ENCODE measurements at places on chromosomes 13 and 19.
A peak's percentile ranks its signal among the peaks of the same experiment; 100 is the strongest.

DNA sequence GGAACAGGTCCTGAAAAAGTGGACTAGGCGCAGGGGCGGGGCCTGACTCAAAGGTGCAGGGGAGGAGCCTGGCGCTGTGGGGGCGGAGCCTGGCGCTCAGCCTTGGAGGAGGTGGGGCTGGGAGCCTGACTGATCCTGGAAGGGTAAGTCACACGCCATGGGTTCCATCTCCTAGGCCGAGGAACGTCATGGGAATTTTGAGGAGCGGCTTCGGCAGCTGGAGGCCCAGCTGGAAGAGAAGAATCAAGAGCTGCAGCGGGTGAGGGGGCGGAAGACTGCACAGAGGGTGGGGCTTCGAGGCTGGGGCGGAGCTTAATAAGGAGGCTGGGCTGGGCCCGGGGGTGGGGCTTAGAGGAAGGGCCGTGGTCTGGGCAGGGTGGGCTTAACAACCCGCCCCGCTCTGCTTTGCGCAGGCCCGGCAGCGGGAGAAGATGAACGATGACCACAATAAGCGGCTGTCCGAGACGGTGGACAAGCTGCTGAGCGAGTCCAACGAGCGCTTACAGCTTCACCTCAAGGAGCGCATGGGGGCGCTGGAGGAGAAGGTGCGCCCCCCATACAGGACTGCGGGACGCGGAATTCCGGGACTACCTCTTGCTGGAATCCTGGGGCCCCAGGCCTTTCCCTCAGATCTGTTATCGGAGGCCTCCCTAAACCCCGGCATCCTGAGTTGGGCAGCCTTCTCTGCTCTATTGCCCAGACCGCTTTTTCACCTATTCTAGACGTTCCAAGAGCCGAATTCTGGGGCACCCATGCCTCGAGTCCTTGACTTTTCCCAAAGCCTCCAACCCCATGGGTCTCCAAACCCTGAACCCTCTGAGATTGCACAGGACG is 14.5 kb downstream of the PPFIA3 start:
- DNase-seq, result no peak

DNA sequence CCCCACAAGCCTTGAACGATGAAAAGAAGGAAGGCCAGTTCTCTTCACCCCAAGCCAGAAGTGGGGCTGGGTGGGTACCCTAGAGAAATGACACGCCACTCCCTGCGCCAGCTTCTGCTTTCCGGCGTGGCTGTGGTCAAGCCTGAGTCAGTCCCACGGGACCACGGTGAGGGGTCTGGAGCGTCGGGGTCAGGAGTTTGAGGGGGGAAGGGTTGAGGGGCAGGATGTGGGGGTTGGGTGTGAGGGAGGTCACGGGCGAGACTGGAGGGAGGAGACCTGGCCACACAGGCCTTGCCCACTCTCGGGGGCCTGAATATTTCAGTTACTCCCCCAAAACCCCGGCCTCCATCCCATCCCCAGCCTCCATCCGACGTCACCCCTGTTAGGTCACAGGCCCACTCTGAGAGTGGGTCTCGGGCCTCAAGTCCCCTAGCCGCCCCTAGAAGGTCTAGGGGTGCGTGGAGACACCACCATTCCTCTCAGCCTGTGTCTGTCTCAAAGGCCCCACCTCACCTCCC is 500 bp upstream of the IFI30 start:
- no peak for DNase-seq

- no peak for DNase-seq
Measured at GRCh38 chr13:46086421-46086922, 18.4 kb downstream of the CPB2 start.

DNA sequence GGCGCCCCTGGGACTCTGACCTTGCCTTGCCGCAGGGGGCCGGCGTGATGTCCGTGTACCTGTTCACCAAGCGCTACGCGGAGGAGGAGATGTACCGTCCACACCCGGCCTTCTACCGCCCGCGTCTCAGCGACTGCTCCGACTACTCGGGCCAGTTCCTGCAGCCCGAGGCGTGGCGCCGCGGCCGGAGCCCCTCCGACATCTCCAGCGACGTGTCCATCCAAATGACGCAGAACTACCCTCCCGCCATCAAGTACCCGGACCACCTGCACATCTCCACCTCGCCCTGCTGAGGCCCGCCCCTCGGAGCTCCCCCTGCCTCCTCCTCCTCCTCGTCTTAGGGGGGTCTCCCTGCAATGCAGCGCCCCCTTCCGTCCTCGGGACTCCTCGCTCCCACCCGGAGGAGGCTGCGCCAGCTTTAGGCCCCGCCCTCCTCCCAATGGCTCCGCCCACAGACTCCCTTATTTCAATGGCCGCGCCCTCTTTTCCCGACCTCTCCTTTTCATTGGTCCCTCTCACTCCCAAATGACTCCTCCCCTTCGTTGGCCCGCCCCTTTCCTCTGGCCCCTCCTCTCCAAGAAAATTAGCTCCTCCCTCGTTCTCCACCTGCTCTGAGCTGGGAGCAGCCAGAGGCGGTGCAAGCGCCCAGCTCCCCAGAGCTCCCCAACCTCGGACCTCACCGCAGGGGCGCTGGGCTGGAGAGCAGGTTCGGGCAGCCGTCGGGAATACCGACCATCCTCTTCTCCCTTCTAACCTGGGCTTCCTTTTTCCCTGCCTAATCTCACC is 20.5 kb upstream of the CACNG8 start:
- DNase-seq, result peak; percentile 80

DNA sequence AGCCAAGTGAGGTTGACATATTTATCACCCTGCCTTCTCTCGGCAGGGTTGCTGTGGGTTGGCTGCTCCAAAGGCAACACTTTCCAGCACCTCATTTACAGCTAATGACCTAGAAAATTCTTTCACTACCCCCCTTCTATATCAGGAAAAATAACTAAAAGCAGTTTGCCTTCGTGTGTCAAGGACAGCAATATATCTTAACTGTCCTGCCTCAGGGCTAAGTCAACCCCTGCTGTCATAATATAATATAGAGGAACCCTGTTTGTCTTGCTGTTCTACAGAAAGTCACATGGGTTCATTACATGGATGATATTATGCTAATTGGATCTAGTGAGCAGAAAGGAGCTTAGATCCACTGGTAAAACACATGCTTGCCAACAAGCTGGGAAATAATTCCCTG is 28.1 kb upstream of the USP12 start:
- DNase-seq, result no peak

DNA sequence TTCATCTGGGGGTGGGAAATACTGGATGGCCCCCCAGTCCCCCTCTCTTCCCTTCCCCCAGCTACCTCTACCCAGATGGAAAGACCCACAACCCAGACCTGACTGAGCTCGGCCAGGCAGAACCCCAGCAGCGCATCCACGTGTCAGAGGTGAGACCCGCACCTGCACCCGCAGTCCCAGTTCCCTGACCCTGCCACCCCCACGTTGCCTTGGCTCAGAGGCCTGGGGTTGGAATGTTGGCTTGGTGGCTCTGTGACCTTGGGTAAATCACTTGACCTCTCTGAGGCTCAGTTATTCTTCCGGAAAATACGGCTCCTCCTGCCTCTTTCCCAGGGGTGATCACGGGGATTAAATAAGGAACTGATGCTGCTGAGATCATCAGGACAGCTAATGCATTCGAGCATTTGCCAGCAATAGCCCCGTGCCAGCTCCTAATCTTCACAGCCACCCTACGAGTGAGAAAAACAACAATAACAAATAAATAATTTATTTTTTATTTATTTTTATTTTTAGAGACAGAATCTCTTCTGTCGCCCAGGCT is 12.3 kb downstream of the CBLC start:
- DNase-seq, result no peak

- DNase-seq, result no peak
Measured at GRCh38 chr19:38247734-38248268, 8.4 kb downstream of the PPP1R14A start.

GRCh38 chr13:60397704-60398378 is 821 bp downstream of the TDRD3 start:
- DNase-seq, result peak; percentile 87

- peak; percentile 44 for DNase-seq
Measured at GRCh38 chr13:75173457-75174356, 308.3 kb downstream of the TBC1D4 start.

GRCh38 chr19:57016491-57016890 is 103.3 kb upstream of the USP29 start:
- no peak for DNase-seq

GRCh38 chr13:46908501-46908900 is 11.6 kb upstream of the HTR2A start:
- DNase-seq, result no peak

DNA sequence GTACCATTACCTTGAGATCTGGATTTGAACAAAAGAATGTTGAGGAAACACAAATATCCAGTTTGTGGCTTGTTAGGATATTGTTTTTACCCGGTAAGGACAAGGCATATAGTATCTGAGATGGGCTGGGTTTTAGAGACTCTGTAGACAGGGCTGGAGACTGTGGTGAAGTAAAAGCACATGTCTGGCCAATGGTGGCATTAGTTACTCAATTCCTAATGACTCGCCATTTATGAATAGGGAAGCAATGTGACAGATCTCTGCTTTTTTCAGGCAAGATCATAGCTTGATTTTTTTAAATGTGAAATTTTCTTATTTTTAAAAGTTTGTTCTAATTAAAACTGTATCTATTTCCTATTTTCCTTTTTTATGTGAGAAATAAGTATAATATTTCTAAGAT is 371.1 kb upstream of the SPRY2 start:
- DNase-seq, result no peak

GRCh38 chr13:46656786-46657185 is 103.8 kb downstream of the LRCH1 start:
- DNase-seq, result no peak

GRCh38 chr13:85266771-85267170 is 532.4 kb downstream of the SLITRK6 start:
- DNase-seq, result no peak

- DNase-seq, result no peak
Measured at GRCh38 chr13:33636955-33637670, 180.8 kb upstream of the RFC3 start.

DNA sequence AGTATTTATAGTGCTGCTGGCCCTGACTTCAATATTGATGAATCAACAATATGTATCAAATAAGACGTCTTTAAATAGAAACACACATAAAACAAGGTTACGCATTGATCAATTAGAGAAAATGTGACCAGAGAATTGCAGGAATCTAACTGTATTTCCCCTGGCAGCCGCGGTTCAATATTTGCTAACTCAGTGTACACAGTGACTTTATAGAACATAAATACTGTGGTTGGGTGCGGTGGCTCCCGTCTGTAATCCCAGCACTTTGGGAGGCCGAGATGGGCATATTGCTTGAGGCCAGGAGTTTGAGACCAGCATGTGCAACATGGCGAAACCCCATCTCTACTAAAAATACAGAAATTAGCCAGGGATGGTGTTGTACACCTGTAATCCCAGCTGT is 22.8 kb upstream of the UPF3A start:
- no peak for DNase-seq

- no peak for DNase-seq
Measured at GRCh38 chr19:18653853-18654252, 17.0 kb downstream of the KLHL26 start.

DNA sequence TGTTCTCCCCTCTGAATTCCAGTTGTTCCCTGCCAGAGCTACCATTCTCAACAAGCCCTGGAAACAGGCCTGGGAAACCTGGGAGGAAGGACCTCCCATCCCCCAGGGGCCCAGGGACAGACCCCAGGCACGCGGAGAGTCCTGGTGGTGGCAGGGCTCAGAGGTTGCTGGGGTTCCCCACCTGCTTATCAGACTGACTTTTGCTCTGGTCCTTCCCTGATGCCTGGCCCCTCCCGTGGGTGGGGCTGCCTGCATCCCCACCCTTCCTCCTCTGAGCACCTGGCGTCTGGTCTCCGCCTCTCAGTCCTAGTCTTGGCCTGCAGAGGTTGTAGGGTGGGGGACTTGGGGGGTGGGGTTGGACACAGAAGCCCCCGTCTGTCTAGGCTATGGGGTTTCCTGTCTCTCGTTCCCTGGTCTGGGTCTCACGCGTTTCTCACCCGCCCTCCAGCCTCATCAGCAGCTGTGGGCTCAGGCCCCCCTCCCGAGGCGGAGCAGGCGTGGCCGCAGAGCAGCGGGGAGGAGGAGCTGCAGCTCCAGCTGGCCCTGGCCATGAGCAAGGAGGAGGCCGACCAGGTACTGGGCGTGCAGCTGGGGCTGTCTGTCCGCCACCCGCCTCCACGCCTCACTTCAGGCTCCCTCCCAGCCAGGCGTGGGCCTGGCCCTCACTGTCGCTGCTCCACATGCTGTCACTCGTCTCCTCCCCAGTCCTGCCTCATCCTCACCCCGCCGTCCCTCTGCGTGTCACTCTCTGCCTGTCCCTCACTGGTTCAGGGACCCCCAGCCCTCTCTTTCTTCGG is 13.6 kb downstream of the EPN1 start:
- peak; percentile 37 for DNase-seq

GRCh38 chr19:55454787-55455243 is 6.6 kb downstream of the ISOC2 start:
- DNase-seq, result no peak

DNA sequence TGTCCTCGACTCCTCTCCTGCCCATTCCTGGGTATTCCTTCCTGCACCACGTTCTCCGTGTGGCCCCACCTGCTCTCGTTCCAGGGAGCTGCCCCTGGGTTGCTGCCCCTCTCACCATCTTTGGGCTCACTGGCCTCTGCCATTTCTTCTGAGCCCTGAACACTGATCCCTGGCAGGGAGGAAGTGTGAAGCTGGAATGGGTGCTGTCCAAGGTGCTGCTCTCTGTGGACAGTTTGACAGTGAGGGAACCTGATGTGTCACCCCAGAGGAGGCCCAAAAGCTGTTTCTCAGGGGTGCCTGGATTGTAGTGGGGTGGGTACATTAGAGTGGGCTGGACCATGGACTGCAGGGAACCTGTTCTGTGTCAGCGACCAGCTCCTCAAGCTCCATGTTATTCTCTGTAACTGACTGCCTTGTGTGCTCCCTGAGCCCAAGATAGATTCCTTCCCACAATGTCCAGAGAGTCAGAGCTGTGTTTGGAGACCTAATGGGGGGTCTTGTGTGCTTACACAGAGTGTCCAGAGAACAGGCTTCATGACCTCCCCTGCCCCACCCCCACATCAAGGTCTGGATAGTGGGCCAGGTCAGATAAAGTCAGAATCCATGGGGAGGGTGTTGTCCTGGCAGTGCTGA is 7.2 kb upstream of the CEACAM8 start:
- DNase-seq, result no peak

DNA sequence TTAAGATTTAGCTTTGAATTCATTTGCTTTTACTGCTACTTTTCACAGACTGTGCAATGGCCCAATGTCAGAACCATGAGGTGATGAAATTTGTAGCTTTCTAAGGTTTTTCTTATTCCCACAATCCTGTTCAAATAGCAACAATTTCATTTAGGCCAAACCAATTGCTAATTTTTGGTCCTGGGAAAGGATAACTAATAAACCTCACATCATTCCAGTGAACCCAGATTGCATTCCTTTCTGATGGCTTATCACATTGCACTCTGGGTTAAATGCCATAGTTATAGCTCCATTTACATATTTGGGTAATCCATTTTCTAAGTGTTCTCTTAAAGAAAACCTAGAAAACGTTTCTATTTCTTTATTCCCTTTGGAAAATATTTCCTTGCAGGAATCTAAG is 22.9 kb upstream of the POMP start:
- DNase-seq, result no peak

GRCh38 chr19:11356676-11357550 is 1.7 kb downstream of the PLPPR2 start:
- DNase-seq, result no peak

DNA sequence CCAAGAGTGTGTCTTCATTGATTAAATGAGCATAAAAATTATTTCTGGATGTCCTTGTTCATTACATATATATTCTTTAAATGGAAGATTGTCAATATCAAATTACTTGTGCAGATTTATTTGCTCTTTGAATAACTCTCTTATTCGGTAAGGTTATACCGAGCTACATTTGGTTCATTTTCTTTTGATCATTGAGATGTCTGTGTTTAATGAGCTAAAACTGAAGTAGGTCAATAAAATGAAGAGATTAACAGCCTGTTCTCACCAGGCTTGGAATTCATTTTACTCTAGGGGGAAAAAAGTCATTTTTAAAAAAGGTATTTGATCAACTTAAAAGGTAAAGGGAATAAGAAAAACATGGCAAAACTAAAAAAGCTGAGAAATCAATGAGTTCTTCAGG is 10.6 kb downstream of the GPC5 start:
- DNase-seq, result no peak

All from NCI-H526 (cell line).